ENCODE measurements at places on chromosomes 5 and 9. TPM values are rescaled to one million over a fixed set of nuclear protein-coding genes. Genes with fewer than 3 reads are reported as not detected.

Gene PCDHGA6
- 9.0 TPM for total RNA-seq

Gene KCNIP1
- 15.5 TPM for total RNA-seq

Gene FAM13B
- total RNA-seq = 84.8 TPM

Gene CRB2
- 2.4 TPM for total RNA-seq

Gene CFAP90
- 4.5 TPM for total RNA-seq

Gene FOXE1
- not detected for total RNA-seq

Gene FIBCD1
- 0.82 TPM for total RNA-seq

Gene KIAA0825
- 41.2 TPM for total RNA-seq

DNA sequence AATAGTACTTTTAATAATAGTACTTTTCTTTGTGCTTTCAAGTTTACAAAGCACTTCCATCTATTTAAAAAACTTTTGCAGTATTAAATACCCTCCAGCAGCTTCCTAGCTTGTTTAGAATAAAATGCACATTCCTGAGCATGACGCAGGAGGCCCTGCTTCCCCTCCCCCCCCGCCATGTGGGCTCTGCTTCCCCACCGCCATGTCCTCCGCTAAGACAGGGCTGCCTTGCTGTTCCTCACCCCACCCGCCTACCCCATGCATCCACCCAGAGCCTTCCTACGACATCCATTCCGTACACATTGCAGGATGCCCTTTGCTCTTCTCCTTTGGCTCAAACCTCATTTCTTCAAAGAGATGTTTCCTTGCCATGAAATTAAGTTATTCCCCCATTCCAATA is 205.9 kb upstream of the MSX2 start:
- no peak for DNase-seq

- no peak for DNase-seq
Observed at GRCh38 chr5:150789943-150790611, 11.5 kb downstream of the SMIM3 start.

DNA sequence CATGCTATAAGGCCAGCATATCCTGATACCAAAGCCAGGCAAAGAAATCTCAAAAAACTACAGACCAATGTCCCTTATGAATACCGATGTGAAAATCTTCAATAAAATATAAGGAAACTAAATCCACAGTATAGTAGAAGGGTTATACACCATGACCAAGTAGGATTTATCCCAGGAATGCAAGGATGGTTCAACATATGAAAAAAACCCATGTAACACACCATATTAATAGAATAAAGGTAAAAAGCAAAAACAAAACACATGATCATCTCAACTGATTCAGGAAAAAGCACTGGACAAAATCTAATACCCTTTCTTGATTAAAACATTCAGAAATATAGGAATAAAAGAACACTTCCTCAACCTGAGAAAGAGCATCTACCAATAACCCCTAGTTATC is 6.1 kb downstream of the FBXL17 start:
- DNase-seq = no peak

GRCh38 chr5:1009359-1010180 is 968 bp downstream of the NKD2 start:
- DNase-seq = peak; percentile 58

GRCh38 chr5:111517853-111518501 is 5.6 kb upstream of the STARD4 start:
- no peak for DNase-seq

- DNase-seq = no peak
Observed at GRCh38 chr5:72691751-72692150, 124.7 kb upstream of the TNPO1 start.

GRCh38 chr5:158589939-158590338 is 509.8 kb downstream of the EBF1 start:
- no peak for DNase-seq

- peak; percentile 91 for DNase-seq
Observed at GRCh38 chr5:132829742-132830435, 558 bp downstream of the SHROOM1 start.

DNA sequence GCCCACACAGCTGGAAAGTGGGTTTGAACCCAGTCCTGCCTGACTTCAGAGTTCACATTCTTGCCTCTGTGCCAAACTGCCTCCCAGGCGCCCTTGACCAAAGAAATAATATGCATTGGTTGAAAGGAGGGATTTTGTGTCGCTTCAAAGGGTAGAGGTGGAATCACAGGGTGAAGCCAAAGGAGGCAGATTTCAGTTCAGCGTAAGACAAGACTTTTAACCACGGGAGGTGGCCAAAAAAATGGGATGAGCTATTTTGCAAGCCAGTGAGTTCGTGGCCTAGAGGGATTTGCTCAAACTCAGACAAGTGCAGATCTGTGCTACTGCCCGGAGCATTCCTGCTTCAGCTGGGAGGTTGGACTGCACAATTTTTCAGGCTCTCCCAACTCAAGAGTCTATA is 57.6 kb upstream of the RANBP3L start:
- DNase-seq = no peak

DNA sequence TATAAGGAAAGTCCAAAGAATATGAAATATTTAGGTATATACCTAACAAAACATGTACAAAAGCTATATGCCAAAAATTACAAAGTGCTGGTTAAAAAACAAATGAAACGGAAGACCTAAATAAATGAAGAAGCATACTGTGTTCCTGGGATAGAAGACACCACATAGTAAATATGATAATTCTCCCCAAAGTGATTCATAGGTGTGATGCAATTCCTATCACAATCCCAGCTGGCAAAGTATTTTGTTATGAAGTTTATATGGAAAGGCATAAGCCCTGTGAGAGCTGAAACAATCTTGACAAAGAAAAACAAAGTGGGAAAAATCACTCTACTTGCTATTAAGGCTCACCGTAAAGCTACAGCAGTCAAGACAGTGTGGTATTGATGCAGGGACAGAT is 2.6 kb upstream of the SMIM23 start:
- no peak for DNase-seq

- no peak for DNase-seq
Observed at GRCh38 chr9:81782313-81782995, 93.1 kb upstream of the TLE1 start.

DNA sequence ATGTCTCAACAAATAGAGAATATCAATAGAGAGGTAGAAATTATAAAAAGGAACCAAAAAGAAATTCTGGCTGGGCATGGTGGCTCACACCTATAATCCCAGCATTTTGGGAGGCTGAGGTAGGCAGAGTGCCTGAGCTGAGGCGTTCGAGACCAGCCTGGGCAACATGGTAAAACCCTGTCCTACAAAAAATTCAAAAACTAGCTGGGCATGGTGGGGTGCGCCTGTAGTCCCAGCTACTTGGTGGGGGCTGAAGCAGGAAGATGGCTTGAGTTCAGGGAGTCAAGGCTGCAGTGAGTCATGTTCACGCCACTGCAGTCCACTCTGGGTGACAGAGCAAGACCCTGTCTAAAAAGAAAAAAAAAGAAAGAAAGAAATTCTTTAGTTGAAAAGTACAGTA is 24.9 kb downstream of the IPPK start:
- no peak for DNase-seq

GRCh38 chr9:115117999-115118878 is at the start of gene TNC:
Gene TNC, minus strand, starts transcription at chr9:115118157. Its CDS starts 27,139 bp downstream, at chr9:115091018.
- DNase-seq = peak; percentile 42

- no peak for DNase-seq
Observed at GRCh38 chr9:3742586-3742985, 216.8 kb upstream of the RFX3 start.

GRCh38 chr5:9519537-9519936 is 26.3 kb downstream of the SEMA5A start:
- DNase-seq = peak; percentile 27

DNA sequence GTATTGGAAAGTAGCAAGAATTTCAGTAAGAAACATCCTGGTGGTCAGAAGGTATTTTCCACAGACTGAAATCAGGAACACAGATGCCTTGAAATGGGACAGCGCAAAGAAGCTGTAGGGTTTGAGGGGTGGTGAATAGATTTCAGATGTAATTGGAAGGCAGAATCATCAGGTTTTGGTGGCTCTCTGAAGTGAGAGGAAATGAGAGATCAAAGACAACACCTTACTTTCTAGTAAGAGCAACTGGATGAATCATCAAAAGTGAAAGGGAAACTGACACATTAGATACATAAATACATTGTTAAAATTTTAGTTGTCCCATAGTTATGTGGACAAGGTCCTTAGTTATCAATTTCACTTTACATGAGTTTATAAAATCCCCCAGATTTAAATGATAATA is 188.2 kb upstream of the SLC27A6 start:
- no peak for DNase-seq

All from frontal cortex (tissue), 4 donors.